Activated CD8-positive, alpha-beta T cell treated with anti-CD3 and anti-CD28 coated beads for 36 hours (primary cell): ENCODE measurements at places on chromosomes 7 and 10. TPM values are rescaled to one million over a fixed set of nuclear protein-coding genes. Genes with fewer than 3 reads are reported as not detected.

The SRI gene
- total RNA-seq = 169 TPM

The USP54 gene
- total RNA-seq = 4.6 TPM

DNA sequence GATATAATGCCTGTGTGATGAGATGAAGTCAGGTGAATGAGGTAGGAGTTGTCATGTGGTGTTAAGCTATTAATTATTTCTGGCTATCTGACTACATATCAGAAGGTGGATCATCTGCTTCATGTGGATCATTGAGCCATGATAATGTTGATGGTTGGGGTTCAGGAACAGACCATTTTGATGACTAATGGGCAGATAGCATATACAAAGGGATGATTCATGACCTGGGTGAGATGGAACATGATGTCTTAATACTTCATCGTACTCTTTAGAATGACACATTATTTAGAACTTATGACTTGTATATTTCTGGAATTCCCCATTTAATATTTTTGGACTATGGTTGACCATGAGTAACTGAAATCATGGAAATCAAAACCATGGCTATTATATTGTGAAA, 155.1 kb downstream of the OR13A1 start:
- DNase-seq = no peak

- peak; percentile 82 for DNase-seq
Measured at GRCh38 chr10:90227217-90227656, 525.8 kb downstream of the KIF20B start.

DNA sequence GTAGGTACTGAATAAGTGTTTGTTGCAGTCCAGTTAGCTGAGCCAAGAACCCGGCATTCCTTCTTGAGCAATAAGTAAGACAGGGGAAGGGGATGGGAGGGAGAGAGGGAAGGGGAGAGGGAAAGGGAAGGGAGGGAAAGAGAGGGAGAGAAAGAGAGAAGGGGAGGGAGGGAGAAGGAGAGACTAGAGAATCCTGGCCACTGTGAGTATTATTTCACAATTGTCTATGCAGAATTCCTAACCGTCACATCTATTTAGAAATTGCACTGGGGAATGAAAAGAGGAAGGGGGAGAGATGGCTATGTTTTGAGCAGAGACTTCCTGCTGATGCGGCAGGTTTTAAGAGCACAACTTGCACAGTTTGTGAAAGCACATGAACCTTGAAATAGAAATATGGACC, 251.4 kb upstream of the ZMIZ1 start:
- no peak for DNase-seq
